ENCODE measurements at places on chromosomes 5 and 9. TPM values are rescaled to one million over a fixed set of nuclear protein-coding genes. Genes with fewer than 3 reads are reported as not detected.

DNA sequence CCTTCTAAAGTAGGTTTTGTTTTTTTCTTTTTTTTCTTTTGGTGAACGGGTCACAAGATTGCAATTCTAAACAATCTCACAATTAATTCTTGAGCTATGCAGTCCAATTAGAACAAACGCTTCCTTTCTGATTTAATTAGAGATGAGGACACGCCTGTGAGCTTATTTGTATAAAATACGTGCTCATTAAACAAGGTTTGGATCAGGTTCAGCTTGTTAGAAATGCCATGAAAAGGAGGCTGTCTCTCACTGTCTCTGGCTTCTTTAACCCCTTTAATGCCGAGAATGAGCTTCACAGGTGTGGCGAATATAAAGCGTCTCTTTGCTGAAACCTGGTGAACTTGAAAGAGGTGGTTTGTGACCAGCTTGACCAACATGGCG, 191.8 kb downstream of the GAS1 start:
- no peak for DNase-seq
- H3K27me3 ChIP-seq = no peaks in the 10 kb centered on the region
- no peaks in the 10 kb centered on the region for H3K4me1 ChIP-seq
- H3K36me3 ChIP-seq = no peaks in the 10 kb centered on the region

GRCh38 chr5:181114844-181115778, 15.9 kb downstream of the OR2V1 start:
- peaks cover 25% of the 10 kb centered on the region for H3K27me3 ChIP-seq
- H3K4me3 ChIP-seq = no peak overlapping the region
- H3K36me3 ChIP-seq = no peaks in the 10 kb centered on the region
- H3K27ac ChIP-seq = no peak overlapping the region

Gene DDX4
- polyA plus RNA-seq = 0.03 TPM

Gene ASPN
- polyA plus RNA-seq = 1.2 TPM

Gene ARL14EPL
- polyA plus RNA-seq = 0.08 TPM

Gene DDX41
- 71.6 TPM for polyA plus RNA-seq

GRCh38 chr5:141705469-141705868, 23.4 kb upstream of the ARAP3 start:
- no peak overlapping the region for H3K27ac ChIP-seq
- peaks cover 11% of the 10 kb centered on the region for H3K27me3 ChIP-seq
- no peak for DNase-seq
- H3K4me1 ChIP-seq = peaks cover 13% of the 10 kb centered on the region

Gene HSPA9
- polyA plus RNA-seq = 289 TPM

Gene ZFP2
- 0.48 TPM for polyA plus RNA-seq

GRCh38 chr5:57199866-57200265, 26.0 kb downstream of the GPBP1 start:
- no peaks in the 10 kb centered on the region for H3K27me3 ChIP-seq
- no peak overlapping the region for H3K27ac ChIP-seq
- peaks cover 35% of the 10 kb centered on the region for H3K4me1 ChIP-seq
- H3K36me3 ChIP-seq = no peaks in the 10 kb centered on the region
- H3K4me3 ChIP-seq = no peak overlapping the region

Gene CBY3
- polyA plus RNA-seq = not detected

DNA sequence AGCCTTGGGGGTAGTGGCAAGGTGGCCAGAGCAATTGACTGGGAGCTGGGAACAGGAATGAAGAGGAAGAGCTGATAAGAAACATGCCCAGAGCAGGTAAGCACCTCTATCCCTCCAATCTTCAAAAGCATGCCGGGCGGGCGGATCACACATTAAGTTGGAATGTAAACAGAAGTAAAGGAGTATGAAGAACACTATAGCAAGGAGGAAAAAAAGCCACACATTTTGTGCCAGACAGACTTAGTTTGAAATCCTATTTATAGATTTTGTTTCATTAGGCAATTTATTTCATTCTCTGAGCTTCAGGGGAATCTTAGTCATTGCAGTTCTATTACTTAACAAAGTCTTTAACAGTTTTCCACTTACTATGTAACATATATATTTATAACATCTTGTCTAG, 173.9 kb upstream of the TNC start:
- no peaks in the 10 kb centered on the region for H3K27me3 ChIP-seq
- no peak overlapping the region for H3K4me3 ChIP-seq
- no peaks in the 10 kb centered on the region for H3K4me1 ChIP-seq
- H3K36me3 ChIP-seq = no peaks in the 10 kb centered on the region
- DNase-seq = no peak
- H3K27ac ChIP-seq = no peak overlapping the region

Gene SEC61B
- 145 TPM for polyA plus RNA-seq

DNA sequence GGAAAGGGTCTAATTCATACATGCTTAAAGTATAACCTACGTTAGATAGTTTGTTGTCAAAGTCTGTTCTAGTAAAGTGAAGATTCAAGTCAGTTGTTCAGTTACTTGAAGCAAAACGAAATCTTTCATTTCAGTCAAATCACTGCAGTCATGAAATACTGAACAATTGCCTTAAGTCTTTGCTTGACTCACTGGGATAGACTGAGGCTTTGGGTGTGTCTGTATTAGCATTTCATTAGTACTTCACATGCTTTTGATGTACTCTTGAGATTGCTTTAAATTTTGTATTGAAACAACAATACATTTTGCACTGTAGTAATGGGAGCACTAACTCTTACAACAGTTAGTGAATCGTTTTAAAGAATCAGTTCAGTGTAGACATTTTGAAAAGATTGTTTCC, 4.0 kb upstream of the CMYA5 start:
- H3K27ac ChIP-seq = no peak overlapping the region
- no peak overlapping the region for H3K4me3 ChIP-seq
- no peak for DNase-seq
- H3K36me3 ChIP-seq = peaks cover 70% of the 10 kb centered on the region
- no peaks in the 10 kb centered on the region for H3K27me3 ChIP-seq

Gene BARHL1
- polyA plus RNA-seq = not detected

DNA sequence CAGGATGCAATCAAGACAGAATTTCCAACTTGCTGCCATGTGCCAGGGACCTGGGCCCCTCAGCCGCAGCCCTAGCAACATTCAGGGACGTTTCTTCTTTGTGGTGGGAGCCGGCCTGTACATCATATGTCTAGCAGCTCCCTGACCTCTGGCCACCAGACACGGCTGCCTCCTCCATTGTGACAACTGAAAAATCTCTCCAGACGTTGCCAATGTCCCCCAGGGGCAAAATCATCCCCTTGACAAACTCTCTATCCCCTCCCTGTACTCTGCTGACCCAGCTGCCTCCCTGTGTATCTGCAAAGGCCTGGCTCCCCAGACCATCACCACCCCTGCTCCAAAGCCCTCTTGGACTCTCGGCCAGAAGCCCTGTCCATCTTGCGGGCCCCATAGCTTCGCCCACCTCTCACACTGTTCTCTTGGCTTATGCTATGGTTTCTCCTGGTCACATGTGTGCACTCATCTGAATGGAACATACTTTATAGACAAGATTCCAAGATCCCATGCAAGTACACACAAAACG, 40.8 kb downstream of the BICD2 start:
- no peak for DNase-seq
- no peak overlapping the region for H3K27ac ChIP-seq
- no peaks in the 10 kb centered on the region for H3K36me3 ChIP-seq
- H3K4me3 ChIP-seq = no peak overlapping the region

DNA sequence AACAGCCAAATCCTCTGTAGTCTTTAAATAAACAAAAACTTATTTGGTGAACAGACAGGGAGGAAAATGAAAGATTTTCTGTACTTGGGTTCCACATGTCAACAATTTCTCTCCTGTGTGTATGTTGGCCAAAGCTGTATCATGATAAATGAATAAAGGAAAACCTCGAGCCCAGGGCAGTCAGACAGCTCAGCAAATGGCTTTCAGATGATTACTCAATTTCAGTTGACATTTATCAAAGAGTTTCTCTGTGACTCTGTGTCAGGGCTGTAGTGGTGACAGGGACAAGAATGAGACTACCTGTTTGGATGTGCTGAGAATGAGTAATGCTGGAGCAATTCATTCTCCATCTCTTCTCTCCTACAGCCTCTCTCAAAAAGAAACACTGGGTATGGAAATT, 45.7 kb upstream of the PTGS1 start:
- H3K4me3 ChIP-seq = no peak overlapping the region
- peaks cover 13% of the 10 kb centered on the region for H3K36me3 ChIP-seq
- peaks cover 14% of the 10 kb centered on the region for H3K4me1 ChIP-seq
- no peak overlapping the region for H3K27ac ChIP-seq
- DNase-seq = no peak

GRCh38 chr9:90100014-90100413, 495.2 kb downstream of the GADD45G start:
- H3K4me3 ChIP-seq = no peak overlapping the region
- no peak for DNase-seq
- H3K36me3 ChIP-seq = no peaks in the 10 kb centered on the region
- H3K4me1 ChIP-seq = peaks cover 28% of the 10 kb centered on the region
- H3K27ac ChIP-seq = no peak overlapping the region

- peak; percentile 26 for DNase-seq
- no peaks in the 10 kb centered on the region for H3K27me3 ChIP-seq
- no peaks in the 10 kb centered on the region for H3K36me3 ChIP-seq
- H3K27ac ChIP-seq = peak overlapping the region; percentile 88
- peaks cover 85% of the 10 kb centered on the region for H3K4me1 ChIP-seq
Observed at GRCh38 chr5:42518595-42519221, 95.5 kb downstream of the GHR start.

- H3K4me3 ChIP-seq = no peak overlapping the region
- H3K27me3 ChIP-seq = no peaks in the 10 kb centered on the region
- no peak overlapping the region for H3K27ac ChIP-seq
- DNase-seq = no peak
Observed at GRCh38 chr9:32839013-32839885, 55.9 kb downstream of the TMEM215 start.
